ENCODE measurements at places on chromosomes 11 and 22. TPM values are rescaled to one million over a fixed set of nuclear protein-coding genes. Genes with fewer than 3 reads are reported as not detected.

The TBX10 gene
- not detected for total RNA-seq

The MIOX gene
- not detected for total RNA-seq

The SLC15A3 gene
- 2.0 TPM for total RNA-seq

The CRYBA4 gene
- total RNA-seq = not detected

The SEC14L6 gene
- 0.49 TPM for total RNA-seq

The GLYATL2 gene
- total RNA-seq = 0.74 TPM

The RRAS2 gene
- total RNA-seq = 40.8 TPM

The TOP3B gene
- total RNA-seq = 12.3 TPM

The SMTNL1 gene
- total RNA-seq = not detected
